ENCODE measurements at places on chromosomes 1 and 21.

GRCh38 chr1:67978890-67979516 lies 71.4 kb downstream of the DIRAS3 start:
- peak; percentile 73 for DNase-seq

GRCh38 chr1:28860332-28861073 lies 48.5 kb downstream of the OPRD1 start:
- DNase-seq = peak; percentile 82

- DNase-seq = no peak
Observed at GRCh38 chr1:155170101-155170785, 2.9 kb downstream of the KRTCAP2 start.

GRCh38 chr1:209674957-209675564 lies at the start of gene G0S2:
Gene G0S2 (plus strand): TSS chr1:209675412. CDS start chr1:209675685, 273 bp downstream.
- peak; percentile 34 for DNase-seq

DNA sequence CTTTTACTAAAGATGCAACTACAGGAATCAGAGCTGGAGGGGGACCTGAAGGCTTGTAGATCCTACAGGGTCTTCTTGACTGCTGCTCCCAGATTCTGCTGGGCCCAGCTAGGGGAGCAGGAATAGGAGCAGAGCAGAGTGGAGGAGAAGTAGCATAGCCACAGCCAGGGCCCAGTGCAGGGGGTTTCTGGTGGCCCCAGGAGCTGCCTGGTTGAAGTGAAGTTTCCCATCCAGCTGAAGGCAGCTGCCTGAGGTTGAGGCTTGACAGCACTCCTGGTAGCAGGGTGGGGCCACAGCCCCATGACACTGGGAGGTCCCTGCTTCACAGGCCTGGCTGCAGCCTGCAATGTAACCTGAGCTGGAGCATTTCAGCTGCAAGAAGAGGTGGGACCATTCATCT lies 2.0 kb upstream of the INPP5B start:
- DNase-seq = no peak

DNA sequence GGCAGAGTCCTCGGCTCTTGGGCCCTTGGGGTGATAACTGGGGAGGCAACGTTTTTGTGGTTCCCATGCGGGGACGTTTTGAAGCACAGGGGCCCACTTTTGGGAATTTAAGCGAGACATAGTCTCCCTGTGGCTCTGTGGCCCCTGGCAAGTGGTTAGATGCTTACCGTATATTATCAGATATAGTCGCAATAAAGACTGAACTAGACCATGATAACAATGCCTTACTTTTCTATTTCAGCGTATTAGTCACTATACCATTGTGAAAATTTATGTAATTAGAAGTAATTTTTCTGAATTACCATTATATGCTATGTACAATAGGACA lies 538 bp upstream of the RCAN1 start:
- DNase-seq = no peak

- DNase-seq = no peak
Observed at GRCh38 chr1:56255516-56256152, 323.7 kb downstream of the PLPP3 start.

- peak; percentile 48 for DNase-seq
Observed at GRCh38 chr1:194268839-194269238, 1082.4 kb upstream of the B3GALT2 start.

GRCh38 chr1:12014141-12014991 lies 4.9 kb upstream of the MIIP start:
- peak; percentile 88 for DNase-seq

DNA sequence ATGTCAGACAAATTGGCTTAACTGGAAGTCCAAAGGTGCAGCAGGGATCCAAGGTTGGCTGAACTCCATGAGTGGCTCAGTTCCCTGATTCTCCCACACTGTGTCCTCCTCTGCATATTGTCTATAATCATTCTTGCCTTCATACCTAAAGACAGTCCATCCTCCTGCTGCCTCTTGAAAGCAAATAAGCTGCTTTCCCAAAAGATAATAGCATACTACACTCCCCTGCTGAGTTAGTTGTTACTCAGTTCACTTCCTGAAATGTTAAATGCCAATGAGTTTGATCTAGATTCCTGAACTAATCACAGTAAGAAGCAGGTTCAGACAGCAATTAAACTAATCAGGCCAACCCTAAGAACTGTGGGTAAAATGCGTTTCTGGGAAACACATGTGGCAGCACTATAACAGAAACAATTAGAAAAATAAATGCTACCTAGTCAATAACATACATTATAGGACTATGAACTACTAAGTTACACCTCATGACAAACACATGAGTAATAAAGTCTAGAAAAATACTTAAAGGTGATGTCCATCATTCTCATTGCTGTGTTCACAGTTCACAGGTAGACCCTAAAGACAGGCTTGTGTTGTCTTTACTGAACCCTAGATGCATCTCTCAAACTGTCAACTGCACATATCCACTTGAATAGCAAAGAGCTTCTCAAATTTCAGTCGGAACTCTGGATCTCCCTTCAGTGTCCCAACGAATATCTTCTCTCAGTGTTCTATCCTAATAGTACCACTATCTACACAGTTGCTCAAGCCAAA lies 50.8 kb upstream of the BOLA1 start:
- DNase-seq = peak; percentile 19

- peak; percentile 45 for DNase-seq
Observed at GRCh38 chr1:116904791-116905320, 4.9 kb upstream of the PTGFRN start.

GRCh38 chr21:41536827-41537103 lies 28.8 kb upstream of the TMPRSS2 start:
- DNase-seq = no peak

DNA sequence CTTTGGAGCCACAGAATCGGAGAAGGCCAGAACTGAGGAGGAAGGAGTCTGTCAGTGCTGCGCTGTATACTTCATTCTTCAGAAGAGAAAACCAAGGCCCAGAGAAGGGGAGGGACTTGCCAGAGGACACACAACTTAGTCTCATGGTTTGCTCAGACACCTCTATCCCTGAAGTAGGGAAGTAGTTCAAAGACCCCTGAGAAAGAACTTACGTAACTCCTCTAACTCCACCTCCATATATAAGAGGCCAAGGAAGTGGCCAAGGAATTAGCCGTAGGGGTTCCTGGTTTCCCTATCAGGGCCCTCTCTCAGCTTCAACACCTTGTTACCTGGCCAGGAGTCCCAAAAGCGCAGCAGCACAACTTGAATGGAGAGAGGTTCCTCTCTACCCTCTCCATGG lies 580 bp upstream of the NECTIN4 start:
- no peak for DNase-seq

- no peak for DNase-seq
Observed at GRCh38 chr1:8860738-8861516, 17.6 kb downstream of the ENO1 start.

DNA sequence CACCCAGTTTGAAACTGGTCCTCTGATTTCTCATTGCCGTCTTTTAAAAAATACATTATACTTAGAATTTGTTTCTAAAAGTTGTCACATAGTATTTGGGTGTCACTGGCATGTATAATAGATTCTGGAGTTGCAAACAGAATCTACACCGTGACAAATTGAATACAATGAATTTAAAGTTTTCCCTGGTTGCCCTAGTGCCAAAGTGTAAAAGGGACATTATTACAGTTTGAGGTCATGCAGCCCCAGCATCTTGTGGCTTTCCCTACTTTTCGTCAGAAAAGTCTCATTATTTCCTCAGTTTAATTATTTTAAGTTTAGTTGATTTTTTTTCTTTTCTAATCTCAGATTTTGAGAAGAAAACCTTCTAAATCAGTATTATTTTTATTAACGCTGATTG lies 155.9 kb downstream of the DISP1 start:
- DNase-seq = no peak

GRCh38 chr1:87673309-87673708 lies 344.6 kb downstream of the LMO4 start:
- no peak for DNase-seq

DNA sequence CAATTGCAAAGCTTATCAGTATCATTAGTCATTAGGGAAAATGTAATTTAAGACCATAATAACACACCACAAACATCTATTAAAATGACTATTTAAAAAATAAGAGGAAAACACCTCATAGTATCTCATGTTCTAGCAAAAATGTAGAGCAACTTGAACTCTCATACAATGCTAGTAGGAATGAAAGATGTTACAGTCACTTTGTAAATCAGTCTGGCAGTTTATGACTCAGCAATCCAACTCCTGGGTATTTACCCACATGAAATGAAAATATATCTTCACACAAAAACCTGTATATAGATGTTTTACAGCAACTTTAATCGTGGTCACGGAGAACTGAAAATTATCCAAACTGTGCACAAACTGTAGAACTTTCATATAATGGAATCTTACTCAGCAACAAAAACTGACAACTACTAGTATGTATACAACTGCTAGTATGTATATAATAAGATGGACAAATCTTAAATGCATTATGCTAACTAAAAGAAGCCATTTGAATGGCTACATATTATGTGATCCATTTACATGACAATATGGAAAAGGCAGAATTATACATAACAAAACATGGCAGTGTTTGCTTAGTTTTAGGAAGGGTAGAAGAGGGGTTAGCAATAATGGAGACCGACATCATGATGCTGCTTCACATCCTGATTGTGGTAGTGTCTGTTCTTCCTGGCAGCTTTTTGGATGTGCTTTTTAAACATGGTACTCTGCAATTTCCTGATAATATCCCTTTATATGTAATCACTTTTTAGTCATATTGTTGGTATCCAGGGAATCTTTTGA lies 267.0 kb downstream of the KCTD3 start:
- no peak for DNase-seq

- DNase-seq = no peak
Observed at GRCh38 chr1:8425150-8425780, 107.4 kb downstream of the SLC45A1 start.

- DNase-seq = no peak
Observed at GRCh38 chr1:64116537-64116936, 86.9 kb upstream of the UBE2U start.

DNA sequence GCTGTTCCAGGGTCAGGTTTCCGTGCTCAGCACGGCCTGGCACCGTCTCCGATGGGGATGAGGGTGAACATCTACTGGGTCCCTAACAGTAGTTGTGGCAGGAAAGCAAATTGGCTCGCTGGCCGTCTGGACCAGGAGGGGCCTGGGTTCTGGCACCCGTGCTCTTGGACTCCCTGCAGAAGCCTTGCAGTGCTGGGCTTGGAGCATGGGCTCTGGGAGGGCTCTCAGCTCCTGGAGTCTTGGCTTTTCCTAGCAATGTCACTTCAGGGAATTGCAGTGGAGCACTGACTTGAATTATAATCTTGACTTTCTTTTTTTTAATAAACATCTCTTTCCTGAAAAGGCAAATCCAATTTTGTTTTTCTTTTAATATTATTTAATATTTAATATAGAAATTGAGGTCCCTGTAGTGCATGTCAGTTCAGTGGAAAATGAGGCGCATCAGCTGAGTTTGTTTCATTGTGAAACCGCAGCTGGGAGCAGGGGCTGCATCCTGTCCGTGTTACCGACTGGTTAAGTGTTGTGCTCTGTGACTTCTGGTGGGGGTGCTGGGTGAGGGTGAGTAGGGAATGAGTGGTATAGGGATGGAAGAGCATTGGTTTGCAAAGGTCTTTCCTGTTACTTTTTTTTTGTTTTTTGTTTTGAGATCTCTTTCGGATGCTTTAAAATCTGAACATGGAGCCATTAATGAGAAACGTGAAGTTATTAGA lies 64.1 kb downstream of the PEX14 start:
- DNase-seq = no peak

- no peak for DNase-seq
Observed at GRCh38 chr21:34004974-34005373, 68.4 kb upstream of the MRPS6 start.

DNA sequence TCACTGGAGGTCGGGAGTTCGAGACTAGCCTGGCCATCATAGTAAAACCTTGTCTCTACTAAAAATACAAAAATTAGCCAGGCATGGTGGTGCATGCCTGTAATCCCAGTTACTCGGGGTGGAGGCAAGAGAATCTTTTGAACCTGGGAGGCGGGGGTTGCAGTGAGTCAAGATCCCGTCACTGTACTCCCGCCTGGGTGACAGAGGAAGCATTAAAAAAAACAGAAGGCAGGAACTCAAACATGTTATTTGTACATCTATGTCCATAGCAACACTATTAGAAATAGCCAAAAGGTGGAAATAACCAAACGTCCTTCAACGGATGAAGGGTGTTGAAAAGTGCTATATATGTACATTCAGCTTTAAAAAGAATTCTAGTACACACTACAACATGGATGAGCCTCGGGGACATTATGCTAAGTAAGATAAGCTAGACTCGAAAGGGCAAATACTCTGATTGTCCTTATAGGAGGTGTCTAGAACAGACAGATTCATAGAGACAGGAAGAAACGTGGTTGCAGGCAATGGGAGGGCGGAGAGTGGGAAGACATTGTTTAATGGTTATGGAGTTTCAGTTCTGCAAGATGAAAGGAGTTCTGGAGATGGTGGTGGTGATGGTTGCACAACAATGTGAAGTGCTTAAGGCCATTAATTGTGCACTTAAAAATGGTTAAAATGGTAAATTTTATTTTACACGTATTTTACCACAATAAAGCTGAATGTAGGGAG lies 19.2 kb downstream of the NLRP3 start:
- DNase-seq = no peak

- no peak for DNase-seq
Observed at GRCh38 chr1:245177071-245177900, 22.5 kb downstream of the KIF26B start.

GRCh38 chr1:53678507-53678906 lies 60.5 kb downstream of the GLIS1 start:
- no peak for DNase-seq

DNA sequence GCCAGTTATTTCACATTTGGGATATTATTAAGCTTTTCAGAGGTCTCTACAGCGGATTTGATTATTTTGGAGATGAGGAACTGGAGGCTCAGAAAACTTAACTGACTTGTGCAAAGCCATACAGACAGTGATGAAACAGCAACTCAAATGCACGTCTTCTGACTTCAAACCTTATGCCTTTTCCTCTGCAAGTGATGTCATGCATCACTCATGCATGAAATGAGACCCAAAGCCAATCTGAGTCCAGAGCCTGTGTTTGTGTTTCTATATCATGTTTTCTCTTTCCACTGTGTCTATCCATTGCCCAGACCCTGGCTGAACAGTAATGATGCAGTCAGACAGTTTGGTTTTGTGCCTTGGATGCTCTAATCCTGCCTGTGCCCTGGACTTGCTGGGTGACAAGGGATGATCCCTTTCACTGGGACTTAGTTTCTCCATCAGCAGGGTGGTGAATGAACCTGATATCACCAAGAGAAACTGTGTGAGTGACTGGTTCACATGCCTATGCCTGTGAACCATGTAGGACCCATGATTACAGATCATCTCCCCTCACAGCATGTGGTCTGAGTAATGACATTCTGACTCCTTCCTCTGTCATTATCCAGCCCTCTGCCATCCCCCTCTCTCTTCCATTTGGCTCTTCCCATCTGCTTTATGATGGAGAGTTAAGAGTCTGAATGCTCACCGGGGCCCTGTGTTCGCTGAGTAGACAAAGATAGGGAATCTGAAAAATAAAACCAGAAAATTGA lies 33.4 kb downstream of the SLAMF6 start:
- no peak for DNase-seq

Data from epithelial cell of esophagus (primary cell).